ENCODE measurements at places on chromosomes 11 and 22.

GRCh38 chr11:98277251-98277912 lies 743.4 kb upstream of the CNTN5 start:
- DNase-seq, result no peak

DNA sequence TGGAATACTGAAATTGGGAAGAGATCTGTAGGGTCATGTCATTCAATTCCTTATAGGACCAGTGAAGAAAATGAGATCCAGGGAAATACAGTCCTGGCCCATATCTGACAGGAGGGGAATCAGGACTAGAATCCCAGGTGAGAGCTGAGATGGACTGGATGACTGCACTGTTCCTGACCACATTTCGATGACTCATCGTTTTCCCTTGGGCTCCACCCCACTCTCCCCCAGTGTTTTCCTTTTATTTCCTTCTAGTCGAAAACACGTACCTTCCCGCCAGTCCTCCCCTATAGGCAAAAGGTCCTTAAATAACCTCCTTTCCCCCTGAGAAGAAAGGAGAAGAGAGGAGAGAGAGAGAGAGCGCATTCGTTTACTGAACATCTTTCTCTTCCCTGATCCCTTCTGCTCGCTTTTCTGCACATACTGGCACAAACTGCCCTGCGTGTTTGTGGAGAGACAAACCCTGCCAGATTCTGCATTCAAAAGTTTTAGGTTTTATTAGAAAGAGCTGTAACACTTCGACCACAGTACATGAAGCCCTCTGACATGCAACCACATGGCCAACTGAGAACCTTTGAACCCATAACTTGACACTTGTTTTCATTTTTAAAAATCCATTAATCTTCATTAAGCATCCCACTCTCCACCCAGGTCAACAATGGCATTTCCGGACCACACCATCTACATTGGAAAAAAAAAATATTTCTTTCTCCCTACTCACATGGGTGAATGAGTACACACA lies 565.7 kb downstream of the METTL15 start:
- DNase-seq, result no peak

- no peak for DNase-seq
Observed at GRCh38 chr11:30281476-30282288, 41.2 kb upstream of the ARL14EP start.

GRCh38 chr11:3106736-3107524 lies 49.7 kb upstream of the CARS1 start:
- DNase-seq, result no peak

Measured in cerebellar nuclear complex (tissue), 1 donor.